ENCODE measurements at places on chromosomes 2 and 18.
A peak's percentile ranks its signal among the peaks of the same experiment; 100 is the strongest.

DNA sequence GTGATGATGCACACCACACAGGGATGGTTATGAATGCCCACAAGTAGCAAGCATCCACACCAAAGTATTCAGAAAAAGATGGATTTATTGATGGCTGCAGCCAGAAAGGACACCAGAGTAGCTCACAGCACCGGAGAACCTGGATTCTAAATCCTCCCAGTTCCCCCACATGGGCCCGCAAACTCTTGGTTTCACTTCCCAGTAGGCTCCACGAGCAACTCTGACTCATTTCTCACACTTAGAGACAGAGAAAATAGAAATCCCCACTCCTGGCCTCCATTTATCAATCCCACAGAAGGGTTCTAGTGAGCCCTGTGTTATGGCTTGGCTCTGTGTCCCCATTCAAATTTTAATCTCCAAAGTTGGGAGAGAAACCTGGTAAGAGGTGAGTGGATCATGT lies 426.7 kb upstream of the MYT1L start:
- DNase-seq: no peak

- DNase-seq: peak; percentile 8
Observed at GRCh38 chr18:3525870-3526420, 76.0 kb downstream of the TGIF1 start.

DNA sequence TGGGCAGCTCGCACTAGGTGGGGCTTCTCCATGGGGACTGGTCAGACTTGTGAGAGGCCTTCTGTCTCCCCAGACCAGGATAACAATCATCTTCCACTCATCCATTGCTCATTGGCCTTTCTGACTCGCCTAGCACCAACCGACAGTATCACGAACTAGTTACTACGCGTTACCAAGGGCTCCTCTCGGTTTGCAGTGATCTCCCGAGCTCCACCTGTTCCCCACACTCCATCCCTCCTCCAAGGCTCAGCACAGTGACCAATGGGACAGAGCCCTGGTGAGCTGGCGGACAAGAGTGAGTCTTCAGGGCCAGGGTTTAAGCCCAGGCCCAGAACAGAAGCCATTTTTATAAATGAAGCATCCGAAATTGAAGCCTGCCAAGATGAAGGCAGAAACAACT lies 42.8 kb upstream of the SMAD7 start:
- no peak for DNase-seq

GRCh38 chr2:121245120-121245820 lies 39.7 kb downstream of the TFCP2L1 start:
- DNase-seq: no peak

DNA sequence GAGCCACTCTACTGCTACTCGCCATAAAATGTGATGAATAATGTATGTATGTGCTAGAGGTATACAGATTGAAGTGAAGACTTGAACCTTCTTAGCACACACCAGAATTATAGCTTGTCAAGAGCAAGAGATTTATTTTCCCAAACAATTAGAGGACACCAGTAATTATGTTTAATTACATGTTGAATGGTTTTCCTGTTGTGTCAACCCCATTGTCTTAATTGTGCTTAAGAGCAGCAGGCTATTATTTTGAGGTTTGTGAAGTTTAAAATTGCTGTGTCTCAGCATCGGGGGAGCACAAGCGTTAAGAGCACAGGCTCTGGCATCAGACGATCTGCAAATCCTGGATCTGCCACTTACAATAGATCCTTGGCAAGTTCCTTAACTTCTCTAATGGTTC lies 29.0 kb downstream of the KIF5C start:
- DNase-seq: no peak

DNA sequence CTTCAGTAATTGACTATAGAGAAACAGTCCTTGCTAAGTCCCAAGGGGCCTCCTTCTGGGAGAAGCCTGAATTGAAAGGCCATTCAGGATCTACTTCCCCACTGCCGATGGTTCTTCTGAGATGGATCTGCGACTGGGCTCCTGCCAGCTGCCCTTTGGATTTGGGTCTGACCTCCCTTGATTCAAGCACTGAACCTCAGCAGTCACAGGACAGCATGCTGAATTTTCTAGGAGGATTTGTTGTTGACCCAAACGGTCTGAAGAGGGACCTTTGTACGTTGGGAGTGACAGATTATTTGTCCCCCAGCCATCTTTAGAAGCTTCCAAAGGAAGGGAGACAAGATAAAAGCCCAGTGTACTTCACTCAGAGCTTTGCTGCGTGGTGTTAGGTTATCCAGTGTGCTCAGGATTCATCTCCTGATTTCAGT lies 67.1 kb downstream of the NXPH2 start:
- no peak for DNase-seq

GRCh38 chr2:160582081-160582480 lies 88.5 kb upstream of the RBMS1 start:
- DNase-seq: no peak

GRCh38 chr2:145198555-145198954 lies 678.6 kb upstream of the ZEB2 start:
- no peak for DNase-seq

DNA sequence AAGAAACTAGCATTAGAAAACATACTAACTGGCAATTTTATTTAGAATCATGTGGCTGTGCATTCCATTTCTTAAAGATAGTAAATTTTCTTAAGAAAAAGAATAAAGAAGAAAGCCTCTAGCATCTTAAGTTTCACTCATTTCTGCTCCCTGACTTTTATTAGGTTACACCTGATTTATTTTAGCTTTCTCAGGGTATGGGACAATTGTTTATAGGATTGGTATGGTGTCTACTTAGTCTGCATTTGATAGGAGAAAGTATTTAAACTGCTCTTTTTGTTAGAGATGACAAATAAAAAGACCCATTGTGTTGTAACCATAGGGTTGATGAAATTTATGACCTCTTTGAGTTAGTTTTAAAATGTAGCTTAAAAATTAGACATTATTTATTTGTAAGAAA lies 115.2 kb downstream of the PTPRM start:
- no peak for DNase-seq

GRCh38 chr2:121598087-121598486 lies 51.2 kb downstream of the CLASP1 start:
- no peak for DNase-seq

GRCh38 chr18:28716338-28716737 lies 539.4 kb upstream of the CDH2 start:
- DNase-seq: no peak

DNA sequence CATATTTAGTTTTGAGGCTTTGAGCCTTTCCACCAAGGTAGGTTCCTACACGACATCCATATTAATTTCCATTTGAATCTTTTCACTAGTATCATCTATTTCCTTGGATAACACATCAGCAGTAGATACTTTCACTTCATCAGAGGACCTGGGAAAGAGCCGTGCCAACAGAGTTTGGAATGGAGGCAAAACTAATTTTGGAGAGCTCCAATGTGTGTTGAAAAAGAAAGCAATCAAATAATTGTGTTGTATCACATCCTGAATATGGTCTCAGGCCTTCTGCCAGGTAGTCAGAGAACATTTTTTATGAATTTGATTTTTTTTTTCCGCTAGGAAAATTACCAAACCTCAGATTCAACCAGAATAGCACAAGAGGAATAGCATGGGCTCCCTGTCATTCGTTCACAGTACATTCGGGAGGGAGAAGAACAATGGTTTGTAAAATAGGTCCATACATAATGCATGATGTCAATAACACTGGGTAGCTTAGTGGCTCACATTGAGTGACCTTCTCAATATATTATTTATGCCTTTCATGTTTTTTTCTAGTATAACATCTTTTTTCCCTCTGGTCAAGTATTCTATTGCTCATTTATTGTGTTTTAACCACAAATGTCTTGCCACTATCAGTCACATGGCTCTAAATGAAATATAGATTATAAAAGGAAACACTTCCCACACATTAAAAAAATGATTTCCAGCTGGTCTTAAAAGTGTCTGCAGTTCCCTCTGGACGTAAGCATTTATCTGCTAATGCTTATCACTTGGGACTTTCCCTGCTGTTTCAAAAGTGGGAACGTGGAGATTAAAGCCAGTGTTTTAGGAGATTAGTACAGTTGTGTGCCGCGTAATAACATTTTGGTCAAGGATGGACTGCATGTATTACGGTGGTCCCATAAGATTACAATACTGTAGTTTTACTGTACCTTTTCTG lies 68.6 kb upstream of the RAPH1 start:
- DNase-seq: no peak

DNA sequence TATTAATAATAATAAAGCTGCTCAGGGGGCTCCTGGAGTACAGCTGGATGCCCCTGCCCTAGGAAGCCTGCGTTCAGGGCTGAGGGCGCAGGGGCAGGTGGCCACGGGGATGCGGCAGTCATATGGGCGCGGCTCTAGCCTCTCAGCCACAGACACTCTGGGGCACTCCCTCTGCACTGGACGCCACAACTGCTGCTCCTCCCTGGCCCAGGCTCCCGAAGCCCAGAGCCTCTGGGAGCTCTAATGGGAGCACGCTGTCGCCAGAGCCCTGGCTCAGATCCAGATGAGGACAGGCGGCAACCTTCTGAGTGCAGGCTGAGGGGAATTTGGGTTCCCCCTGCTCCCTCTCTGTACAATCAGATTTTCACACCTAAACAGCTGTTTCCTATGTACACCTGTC lies 93.6 kb downstream of the MTCL1 start:
- DNase-seq: no peak

DNA sequence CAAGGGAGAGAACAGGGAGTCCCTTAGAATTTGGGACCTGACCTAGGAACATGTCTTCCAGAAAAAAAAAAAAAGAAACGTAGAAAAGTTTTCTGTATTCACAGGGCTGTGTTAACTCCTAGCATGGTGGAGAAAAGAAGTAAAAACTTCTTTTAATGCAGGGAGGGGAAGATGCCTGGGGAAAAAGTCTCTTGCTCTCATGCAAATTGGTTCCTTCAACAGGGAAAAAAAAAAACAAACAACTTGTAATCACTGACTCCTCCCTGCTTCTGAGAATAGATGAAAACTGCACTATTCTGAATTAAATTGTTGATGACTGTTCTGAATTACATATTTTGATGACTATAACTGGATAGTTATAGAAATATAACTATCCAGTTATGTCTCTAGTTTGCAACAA lies 933.2 kb downstream of the TRIB2 start:
- no peak for DNase-seq

DNA sequence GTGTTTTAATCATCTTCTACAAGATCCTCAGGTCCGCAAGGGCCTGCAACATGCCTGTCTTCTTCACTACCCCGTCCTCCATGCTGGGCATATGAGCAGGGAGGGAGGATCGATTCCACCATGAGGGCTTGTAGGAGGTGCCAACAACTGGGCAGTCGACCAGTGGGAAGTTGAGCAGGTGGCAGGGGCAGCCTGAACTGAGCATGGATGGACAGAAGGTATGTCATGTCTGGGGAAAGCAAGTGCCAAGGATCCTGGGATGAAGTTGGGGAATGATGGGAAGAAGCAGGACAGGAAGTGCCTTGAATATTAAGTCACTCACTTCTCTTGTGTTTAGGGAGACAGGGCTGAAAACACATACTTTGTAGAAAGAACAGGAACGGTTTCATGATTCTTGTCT lies 44.7 kb downstream of the CTIF start:
- no peak for DNase-seq

DNA sequence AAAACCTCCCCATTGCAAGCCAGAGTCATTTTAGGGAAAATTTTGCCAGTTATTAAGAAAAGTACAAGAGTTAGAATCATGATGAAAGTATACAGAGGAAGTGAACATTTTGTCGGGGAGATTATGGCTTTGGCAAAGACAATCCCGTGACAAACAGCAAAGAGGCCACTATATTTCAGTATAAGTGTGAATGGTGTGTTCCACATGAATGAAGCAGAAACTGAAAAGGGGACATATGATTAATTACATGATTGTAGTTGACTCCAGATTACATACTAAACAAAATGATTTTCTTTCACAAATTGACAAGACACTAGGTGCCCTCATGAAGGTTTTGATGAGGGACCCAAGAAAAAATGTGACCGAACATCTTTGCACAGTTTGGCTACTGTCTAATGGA lies 42.0 kb downstream of the SP140 start:
- DNase-seq: no peak

GRCh38 chr2:36373149-36373926 lies 17.8 kb downstream of the CRIM1 start:
- peak; percentile 86 for DNase-seq

DNA sequence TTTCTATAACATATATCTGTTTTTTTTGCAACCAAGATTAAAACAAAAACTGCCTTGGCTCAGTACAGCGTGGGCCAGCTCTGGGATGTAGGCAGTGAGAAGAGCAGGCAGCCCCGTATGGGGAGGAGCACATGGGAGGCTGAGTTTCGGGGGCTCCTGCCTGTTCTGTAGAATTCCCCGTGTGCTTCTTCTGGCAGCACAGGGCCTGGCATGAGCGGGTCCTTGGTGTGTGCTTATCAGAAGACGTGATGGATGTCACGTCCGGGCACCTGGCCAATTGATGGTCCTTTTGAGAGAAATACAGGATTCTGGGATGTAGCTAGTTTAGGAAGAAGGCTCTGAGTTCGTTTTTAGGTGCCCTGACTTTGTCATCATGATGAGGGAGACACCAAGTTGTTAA lies 16.2 kb downstream of the IMPA2 start:
- no peak for DNase-seq

- DNase-seq: no peak
Observed at GRCh38 chr18:55573386-55573785, 14.6 kb downstream of the TCF4 start.

DNA sequence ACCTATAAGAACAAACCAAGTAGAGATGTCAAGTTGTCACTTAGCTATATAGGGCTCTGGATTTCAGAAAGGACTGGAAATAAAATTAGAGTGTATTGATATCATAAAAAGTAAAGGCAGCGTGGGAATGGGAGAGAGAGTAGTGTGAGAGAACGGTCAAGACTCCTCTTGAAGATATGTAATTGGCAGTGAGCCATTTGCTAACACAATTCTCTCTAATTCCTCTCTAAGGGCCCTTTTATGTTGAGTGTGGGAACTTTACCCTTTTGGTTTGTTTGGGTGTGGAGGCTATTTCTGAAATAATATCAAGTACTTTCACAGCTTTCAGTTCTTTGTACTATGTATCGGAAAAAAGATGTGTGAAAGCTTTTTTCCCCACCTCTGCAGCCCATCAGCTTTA lies 196.8 kb downstream of the LRRTM4 start:
- no peak for DNase-seq
